ENCODE measurements at places on chromosomes 1 and 21.
A peak's percentile ranks its signal among the peaks of the same experiment; 100 is the strongest.

DNA sequence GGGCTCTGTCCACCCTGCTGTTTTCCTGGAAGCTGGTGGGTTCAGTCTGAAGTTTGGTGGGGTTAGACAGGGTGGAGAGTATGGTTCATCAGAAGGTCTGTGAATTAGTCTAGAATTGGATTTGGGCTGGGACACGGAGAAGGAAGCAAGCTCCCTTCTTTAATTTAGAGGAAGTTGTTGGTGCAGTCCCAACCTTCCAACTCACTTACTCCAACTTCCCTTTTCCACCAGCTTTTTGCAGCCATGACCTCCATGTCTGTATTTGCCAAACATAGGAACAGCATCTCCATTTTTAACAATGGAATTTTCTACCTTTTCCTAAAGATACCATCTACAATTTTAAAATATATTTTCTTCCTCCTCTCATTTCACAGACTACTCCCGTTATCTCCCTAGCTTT lies 28.5 kb upstream of the PRELP start:
- no peak for DNase-seq

GRCh38 chr21:29299916-29300806 lies 1.4 kb downstream of the BACH1 start:
- peak; percentile 98 for DNase-seq

DNA sequence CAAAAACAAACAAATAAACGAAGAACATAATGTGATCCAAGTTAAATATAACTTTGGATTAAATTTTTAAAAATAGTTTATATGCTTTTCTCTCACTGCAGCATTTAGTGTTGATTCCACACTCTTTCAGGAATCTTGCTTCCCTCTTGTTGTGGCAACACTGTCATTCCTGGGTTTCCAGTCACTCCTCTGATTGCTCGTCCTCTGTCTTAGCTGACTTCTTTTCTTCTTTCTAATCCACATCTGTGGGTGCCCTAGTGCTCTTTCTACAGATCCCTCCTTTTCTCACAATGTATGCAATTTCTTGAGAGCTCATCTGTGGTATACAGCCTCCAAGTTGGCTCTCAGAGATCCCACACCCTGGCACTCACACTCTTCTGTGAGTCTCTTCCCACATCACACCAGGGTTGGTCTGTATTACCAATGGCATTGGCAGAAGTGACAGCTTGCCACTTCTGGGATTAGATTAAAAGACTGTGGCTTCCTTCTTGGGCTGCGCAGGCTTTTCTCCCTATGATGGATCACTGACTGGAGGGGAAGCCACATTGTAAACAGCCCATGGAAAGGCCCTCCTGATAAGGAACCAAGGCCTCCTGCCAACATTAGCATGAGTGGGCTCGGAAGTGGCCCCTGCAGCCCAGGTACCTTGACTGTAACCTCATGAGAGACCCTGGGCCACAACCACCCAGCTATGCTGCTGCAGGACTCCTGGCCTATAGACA lies 11.5 kb upstream of the MYOC start:
- DNase-seq: no peak

- DNase-seq: no peak
Observed at GRCh38 chr21:39196310-39196709, 13.1 kb upstream of the PSMG1 start.

- no peak for DNase-seq
Observed at GRCh38 chr21:42378418-42378817, 12.1 kb upstream of the TFF1 start.

GRCh38 chr1:42037161-42037560 lies 116.0 kb upstream of the GUCA2B start:
- no peak for DNase-seq

- DNase-seq: no peak
Observed at GRCh38 chr1:184150776-184151531, 99.4 kb downstream of the TSEN15 start.

DNA sequence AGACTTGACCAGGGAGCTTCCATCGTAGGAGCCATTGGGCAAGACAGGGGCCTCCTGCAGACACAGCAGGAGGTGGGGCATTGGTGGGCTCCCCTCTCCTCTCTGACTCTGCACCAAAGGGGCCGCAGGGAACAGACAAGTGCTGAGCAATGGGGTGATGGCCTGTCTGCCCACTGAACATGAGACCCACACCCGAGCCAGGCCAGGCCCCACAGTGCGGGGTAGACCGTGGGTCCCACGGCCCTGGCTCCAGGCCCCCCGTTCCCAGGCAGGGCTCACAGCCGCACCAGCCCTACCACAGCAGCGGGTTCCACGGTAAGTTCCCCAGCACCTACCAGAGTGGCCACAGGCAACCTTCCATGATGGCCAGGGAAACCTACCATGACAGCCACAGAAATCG lies 45.9 kb downstream of the CHD5 start:
- DNase-seq: no peak

- DNase-seq: peak; percentile 29
Observed at GRCh38 chr21:27362249-27362648, 395.4 kb upstream of the ADAMTS5 start.
